ENCODE measurements at places on chromosomes 1 and 21.

- no peak for DNase-seq
These were observed 13.9 kb upstream of the OR2G2 start for GRCh38 chr1:247574236-247574635.

GRCh38 chr1:87439821-87440220 lies 111.1 kb downstream of the LMO4 start:
- no peak for DNase-seq

GRCh38 chr1:181087400-181087901 lies 1.0 kb upstream of the IER5 start:
- DNase-seq: no peak

DNA sequence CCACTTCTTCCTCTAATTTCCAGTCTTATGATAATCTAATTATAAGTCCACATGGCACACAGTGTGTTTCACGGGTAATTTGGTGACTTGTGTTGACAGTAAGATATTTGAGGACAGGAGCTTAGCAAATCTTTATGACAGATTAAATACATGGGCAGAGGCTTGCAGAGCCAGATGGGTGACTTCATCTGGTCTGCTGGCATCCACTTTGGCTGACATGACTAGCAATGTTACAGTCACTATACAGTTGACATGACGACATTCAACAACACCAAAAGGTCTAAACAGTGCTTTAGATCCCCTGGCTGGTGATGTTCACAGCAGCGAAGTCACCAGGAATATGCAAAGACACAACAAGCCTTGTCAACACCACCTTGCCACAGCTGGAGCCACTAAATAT lies 147.2 kb downstream of the ETS2 start:
- no peak for DNase-seq

DNA sequence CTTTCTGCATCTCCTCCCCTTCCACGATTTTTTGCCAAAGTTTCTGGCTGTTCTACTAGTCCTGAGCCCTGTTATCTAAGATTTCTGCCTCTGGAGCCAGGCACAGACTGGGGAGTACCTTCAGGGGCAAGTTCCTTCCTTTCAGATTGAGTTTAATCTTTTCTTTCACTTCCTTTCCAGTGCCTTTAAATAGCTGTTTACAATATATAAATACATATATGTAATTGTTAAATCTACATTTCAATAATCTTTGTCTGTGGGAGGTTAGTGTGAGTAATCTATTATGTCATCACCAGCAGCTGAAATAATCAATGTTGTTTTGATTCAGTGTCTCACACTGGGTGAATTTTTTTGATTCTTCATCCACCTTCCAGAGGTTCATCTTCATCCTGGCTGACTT lies 31.8 kb downstream of the DIPK1A start:
- DNase-seq: no peak

- DNase-seq: no peak
These were observed 5.6 kb downstream of the S100A16 start for GRCh38 chr1:153607381-153607780.

DNA sequence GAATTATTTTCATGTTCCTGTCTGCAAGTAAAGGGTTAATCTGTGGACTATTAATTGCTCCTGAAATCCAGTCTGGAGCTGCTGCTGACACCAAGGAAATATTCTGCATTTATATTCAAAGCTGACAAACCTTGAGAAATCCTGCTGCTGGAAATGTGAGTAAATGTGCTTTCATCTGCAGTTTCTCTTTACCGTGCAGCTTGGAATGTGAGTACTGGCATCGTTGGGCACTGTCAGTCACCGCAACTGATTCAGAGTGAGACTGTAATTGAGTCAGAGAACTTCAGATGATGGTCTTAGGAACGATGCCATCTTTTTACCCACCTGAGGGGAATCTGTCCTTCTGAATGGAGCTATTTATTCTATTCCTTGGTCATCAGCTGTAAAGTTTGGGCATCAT lies 420.6 kb downstream of the SIPA1L2 start:
- no peak for DNase-seq

- no peak for DNase-seq
These were observed 290.3 kb downstream of the PTPRC start for GRCh38 chr1:198929111-198929604.

DNA sequence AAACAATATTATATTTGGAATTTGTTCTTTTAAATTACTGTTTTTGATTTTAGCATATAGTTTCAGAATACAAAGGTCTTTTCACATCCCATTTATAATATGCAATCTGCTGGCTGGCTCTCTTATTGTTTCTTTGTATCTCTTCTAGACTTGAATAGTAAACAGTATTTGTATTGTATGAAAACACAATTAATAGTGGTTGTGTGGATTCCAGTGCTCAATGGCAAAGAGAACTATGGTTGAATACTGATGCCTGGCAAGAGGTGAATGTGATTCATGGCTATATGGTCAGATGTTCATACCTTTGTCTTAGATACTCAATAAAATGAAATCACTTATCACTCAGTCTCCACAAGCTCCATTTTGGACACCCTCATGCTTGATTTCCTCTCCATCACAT lies 37.2 kb downstream of the OR6Y1 start:
- no peak for DNase-seq

DNA sequence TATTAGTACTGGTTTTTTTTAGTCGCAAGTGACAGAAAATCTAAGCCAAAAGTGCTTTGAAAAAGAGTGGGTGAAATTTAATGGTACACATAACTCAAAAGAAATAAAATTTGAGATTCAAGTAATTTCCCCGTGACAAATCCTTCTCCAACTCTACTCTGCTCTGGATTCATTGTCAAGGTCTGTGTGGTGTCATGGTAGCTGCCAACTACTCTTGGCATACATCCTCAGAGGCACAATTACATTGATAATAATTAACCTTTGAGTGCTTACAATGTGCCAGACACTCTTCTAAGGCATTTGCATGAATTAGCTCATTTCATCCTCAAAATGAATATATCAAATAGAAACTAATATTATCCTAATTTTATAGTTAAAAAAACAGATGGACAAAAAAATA lies 1153.9 kb upstream of the NCAM2 start:
- DNase-seq: no peak

DNA sequence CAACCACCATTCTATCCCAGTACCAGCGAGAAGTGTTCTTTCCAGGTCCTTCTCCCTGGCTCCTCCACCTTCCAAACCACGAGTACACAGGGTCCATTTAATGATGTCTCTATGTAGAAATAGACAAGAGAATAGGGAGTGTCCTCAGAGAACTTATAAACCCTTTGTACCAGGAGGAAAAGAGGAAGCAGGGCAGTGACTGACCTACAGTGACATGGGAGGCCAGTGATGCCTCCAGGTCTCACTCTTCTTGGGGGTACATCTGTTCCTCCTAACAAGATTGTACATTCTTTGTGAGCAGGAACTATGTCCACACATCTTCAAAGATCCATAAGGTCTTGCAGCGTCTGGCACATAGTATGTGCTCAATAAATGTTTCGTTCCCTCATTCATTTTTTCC lies 18.7 kb upstream of the FMOD start:
- DNase-seq: no peak

- DNase-seq: no peak
These were observed 40.9 kb upstream of the LRRC8B start for GRCh38 chr1:89483757-89484077.

- DNase-seq: no peak
These were observed 24.0 kb downstream of the TCEA3 start for GRCh38 chr1:23400324-23401114.

- no peak for DNase-seq
These were observed 1.6 kb downstream of the OVAAL start for GRCh38 chr1:180560200-180560867.

DNA sequence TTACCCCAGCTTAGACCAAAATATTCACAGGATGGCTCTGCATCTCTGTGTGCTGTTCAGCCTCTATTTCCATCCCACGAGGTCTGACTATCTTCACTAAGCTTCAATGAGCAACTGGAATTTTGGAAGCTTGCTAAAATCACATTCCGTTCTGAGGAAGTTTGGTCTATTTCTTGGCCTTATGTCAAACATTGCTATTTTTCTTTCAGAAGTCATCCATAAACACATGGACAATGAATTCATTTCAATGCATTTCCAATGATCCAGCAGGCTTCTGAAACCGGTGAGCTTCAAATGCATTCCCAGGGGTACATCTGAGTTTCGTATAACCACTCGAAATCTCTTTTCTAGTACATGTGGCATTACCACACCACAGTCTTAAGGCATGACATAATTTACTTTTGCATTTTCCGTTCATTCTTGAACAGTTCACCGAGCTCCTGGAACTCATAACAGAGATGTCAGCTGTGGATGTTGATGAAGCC lies 294.1 kb upstream of the KAZN start:
- peak; percentile 3 for DNase-seq

DNA sequence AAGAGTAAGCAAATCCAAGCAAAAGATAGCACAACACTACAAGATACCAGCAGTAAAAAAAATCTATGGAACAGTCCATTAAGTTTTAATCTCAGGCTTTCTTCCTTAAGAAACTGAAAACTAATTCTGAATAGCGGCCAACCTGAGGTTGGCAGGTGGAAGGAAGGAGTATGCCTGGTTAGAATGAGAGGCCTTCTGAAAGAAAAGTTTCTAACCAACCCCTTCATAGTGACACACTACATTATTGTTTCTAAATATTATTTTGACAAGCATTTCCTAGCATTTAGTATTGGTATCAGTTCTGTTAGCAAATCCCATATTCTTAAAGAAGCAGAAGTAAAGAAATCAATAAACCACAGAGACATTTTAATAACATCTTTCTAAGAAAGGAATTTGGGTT lies 205.7 kb upstream of the PTBP2 start:
- DNase-seq: no peak

- no peak for DNase-seq
These were observed 27.0 kb upstream of the MEF2D start for GRCh38 chr1:156527584-156527983.

- no peak for DNase-seq
These were observed 523.6 kb downstream of the SMYD3 start for GRCh38 chr1:245983294-245983967.

GRCh38 chr1:38203441-38203840 lies 156.8 kb upstream of the POU3F1 start:
- no peak for DNase-seq

DNA sequence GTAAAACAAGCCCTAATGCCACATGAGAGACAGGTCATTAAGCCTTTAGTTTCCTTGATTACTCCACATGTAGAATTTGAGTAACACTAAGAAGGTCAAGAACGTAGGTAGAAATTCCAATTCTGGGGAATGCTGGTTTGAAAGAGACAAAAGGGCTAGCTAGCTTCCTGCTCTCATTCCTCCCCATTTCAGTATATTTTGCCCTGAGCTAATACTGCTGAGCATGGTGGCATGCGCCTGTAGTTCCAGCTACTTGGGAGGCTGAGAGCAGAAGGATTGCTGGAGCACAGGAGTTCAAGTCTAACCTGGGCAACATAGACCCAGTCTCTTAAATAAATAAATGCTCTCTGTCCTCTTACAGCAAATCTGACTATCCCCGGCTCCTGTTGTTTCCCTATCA lies 12.8 kb downstream of the PRDX6 start:
- no peak for DNase-seq

- DNase-seq: no peak
These were observed 256.9 kb upstream of the DPYD start for GRCh38 chr1:98177751-98178150.

GRCh38 chr1:214071469-214071868 lies 83.7 kb downstream of the PROX1 start:
- DNase-seq: no peak

DNA sequence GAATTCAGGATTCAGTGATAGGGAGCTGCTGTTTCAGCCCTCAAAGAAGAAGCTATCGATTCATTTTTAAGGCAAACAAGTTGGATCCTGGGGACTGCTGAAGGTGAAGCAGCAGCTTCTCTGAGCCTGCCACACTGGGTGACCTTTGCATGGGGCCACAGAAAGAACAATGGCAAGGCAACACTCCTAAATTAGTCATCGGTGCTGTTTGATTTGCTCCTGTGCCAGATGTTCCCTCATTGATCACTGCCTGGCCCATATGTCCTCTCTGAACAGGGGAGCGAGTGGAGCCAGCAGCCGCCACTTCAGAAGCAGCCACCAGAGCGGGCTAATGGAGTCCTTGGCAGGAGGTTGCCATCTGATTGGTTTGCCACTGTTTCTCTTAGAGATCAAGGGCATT lies 391.5 kb downstream of the NTNG1 start:
- DNase-seq: no peak

DNA sequence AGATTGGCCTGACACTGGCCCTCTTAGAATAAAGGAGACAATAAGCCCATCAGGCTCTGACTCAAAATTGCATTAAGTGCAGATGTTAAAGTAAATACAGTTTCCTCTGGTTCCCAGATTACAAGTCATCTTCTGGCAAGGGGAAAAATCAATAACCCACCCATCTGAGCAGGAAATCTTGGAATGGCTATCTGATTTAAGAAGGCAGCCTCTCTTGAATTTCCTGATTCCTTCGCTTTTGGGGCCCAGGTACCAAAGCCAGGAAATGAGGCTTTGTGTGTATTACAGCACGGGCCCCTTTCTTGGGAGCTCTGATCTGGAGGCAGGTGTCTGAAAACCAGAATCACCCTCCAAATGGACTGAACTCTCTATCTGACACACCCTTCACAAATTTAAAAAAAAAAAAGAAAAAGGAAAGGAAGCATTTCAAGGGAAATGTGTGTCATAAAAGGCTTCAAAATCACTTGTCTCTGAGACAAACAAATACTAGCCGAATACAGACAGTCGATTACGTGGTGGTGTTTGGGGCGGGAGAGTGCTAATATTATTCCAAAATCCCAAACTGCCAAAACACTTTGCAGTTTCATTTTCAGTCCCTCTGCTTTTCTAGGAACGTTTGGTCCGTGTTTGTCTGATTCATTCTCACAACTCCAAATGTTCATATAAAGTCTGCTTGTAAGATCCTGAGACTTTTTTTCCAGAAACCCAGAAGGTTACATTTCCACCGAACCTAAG lies 240.9 kb upstream of the CAMK1G start:
- no peak for DNase-seq

- DNase-seq: no peak
These were observed 14.6 kb downstream of the AJAP1 start for GRCh38 chr1:4668743-4669700.

DNA sequence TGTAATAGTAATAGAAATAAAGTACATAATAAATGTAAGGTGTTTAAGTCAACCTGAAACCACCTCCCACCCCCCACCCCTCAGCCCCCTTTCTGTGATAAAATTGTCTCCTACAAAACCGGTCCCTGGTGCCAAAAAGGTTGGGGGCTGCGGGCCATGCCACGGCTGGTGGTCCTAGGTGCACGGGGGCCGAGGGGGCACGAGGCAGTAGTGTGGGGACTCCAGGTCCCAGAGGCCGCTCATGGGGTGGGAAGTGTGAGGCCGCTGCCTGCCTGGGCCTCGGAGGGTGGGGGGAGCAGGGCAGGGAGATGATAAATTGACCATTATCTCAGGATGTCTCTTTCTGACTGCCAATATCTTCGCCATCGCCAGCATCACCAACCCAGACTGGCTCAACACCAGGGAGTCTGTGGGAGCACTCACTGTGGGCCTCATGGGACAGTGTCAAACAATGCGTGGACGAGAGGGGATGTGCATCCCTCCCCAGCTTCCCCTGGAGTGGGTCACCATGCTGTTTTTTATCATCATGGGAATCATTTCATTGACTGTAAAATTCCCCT lies 6.5 kb downstream of the ZBTB17 start:
- no peak for DNase-seq
